NCI-H446 (cell line): ENCODE measurements at places on chromosomes 13 and 19.

DNA sequence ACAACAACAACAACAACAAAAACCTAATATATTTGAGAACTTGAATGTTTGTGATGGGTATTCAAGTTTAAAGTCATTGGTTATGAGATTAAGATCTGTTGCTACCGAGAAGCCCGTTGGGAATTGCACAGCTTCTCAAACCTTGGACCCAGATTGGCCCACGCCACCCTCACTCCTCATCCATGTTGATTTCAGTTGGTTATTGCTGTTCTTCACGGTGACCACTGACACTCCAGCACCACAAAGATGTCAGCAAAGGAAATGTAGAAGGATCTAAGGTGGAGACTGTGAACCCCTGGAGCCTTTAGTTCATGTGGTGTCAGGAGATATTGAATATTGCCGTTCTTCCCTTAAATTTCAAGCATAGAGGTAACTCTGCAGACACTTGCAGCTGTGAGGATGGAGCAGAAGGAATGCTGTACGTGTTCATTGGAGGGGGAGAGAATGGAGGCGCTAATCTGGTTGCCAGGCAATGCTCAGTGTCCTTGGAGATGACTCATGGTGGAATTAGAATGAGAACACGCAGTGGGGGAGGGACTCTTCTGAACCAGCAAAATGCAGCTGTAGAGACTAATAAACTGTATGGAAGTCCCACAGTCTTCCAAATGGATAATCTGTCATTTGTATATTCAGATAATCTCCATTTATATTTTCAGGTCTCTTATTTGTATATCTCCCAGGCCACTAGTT, 20.8 kb upstream of the ZNF835 start:
- DNase-seq: no peak

- DNase-seq: peak; percentile 75
Observed at GRCh38 chr13:21476893-21477472, 17.9 kb upstream of the ZDHHC20 start.

DNA sequence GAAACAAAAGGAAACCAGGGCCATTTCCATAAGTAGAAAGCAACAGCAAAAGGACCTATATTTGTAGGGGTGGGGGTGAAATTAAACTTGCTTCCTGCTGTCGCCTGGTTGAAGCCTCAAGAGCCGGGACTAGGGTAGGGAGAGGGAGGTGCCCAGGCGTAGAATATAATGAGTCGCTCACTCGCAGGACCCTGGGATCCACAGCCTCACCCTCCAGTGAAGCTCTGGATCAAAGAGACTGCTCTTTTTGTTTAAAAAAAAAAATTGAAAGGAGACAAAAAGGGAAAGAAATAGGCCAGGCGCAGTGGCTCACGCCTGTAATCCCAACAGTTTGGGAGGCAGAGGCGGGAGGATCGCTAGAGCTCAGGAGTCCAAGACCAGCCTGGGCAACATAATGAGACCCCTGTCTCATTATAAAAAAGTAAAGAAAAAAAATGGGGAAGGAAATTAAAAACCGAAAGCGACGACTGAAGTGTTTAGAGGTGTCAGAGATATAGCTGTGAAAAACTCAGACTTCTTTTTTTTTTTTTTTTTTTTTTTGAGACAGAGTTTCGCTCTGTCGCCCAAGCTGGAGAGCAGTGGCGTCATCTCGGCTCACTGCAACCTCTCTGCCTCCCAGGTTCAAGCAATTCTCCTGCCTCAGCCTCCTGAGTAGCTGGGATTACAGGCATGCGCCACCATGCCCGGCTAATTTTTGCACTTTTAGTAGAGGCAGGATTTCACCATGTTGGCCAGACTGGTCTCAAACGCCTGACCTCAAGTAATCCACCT, 10.9 kb upstream of the ADGRE5 start:
- DNase-seq: no peak

- DNase-seq: no peak
Observed at GRCh38 chr13:36992362-36992761, 6.8 kb downstream of the ALG5 start.

- DNase-seq: no peak
Observed at GRCh38 chr19:28578786-28579505, 634.0 kb downstream of the UQCRFS1 start.

- peak; percentile 61 for DNase-seq
Observed at GRCh38 chr13:105363261-105364190, 1171.9 kb downstream of the EFNB2 start.

DNA sequence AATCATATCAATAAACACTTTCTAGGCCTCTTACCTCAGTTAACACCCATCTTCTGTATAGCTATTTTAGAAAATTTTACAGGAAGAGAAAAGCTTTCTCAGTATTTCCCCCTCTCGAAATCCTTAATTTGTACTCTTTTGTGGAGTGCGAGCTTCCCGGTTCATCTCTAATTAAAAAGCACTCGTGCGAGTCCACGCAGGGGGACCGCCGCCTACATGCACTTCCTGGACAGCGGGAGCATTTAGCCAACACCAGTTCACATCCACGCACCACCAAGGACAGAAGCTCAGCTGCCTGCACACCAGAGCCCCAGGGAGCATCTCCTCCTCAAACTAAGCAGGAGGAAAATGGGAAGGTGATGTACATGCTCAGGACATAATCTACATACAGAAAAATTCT, 60.0 kb downstream of the RASA3 start:
- DNase-seq: no peak

- DNase-seq: peak; percentile 26
Observed at GRCh38 chr13:45393941-45394570, 24.1 kb downstream of the SLC25A30 start.

DNA sequence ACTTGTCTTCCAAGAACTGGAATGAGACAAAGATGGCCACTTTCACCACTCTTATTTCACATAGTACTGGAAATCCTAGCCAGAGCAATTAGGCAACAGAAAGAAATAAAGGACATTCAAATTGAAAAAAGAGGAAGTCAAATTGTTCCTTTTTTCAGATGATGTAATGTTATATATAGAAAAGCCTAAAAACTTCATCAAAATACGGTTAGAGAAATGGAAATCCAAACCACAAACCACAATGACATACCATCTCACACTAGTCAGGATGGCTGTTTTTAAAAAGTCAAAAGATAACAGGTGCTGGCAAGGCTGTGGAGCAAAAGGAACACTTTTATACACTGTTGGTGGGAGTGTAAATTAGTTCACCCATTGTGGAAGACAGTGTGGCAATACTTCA, 113.3 kb upstream of the SPRY2 start:
- DNase-seq: no peak

DNA sequence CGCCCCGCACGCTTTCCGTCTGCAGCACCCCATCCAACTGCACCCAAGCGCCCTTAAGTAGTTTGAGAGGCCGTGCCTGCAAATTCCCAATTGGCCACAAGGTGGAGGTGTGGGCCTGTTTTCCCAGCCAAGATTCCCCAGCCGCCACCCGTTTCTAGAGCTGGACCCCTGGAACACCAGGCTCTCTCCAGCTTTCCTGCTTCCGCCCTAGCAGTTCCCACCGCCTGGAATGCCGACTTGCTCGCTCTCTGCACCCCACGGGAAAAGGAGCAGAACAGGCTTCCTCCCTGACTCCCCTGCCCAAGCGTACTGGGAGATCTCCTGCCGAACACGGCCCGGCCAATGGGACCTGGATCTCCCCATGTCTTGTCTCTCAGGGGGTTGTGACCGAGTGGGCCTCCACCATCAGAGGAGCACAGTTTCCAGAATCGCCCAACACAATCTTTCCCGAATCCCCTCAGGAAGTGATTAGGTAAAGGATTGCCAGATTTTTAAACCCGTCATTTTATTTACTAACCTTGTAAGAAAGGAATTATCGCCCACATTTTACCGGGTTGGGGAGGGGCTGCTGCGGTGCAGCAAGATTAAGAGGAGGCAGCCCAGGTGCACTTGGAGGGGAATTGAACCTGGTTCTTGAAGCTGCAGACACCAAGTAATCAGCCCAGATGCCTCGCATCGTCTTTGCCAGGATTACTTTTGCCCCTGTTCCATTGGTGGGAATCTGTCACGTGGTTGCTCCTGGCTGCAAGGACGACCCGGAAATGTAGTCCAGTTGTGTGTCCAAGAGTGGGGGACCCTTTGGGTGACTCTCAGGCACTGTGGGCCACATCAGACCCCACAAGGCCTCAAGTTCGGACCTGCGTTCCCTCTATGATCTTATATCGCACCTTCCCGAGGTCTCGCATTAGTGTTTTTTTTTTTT, 3.5 kb upstream of the NAPSA start:
- DNase-seq: peak; percentile 70

DNA sequence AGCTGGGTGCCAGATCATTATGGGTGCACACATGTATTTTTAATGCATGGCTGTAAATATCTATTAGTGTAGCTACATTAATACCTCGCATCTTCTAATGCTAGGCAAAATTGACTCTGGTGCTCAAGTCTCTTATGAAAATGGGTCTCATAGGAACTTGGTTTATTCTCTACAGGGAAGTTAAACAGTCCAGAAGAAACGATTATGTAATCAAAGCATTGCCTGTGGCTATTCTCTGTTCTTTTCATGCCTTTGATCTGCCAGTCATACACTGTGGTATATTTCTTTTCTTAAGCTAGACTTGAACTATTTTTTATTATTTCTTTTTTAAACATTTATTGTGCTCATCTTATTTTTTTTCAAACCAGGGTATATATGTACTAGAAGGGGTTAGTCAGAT, 1015.0 kb downstream of the SLITRK1 start:
- no peak for DNase-seq

DNA sequence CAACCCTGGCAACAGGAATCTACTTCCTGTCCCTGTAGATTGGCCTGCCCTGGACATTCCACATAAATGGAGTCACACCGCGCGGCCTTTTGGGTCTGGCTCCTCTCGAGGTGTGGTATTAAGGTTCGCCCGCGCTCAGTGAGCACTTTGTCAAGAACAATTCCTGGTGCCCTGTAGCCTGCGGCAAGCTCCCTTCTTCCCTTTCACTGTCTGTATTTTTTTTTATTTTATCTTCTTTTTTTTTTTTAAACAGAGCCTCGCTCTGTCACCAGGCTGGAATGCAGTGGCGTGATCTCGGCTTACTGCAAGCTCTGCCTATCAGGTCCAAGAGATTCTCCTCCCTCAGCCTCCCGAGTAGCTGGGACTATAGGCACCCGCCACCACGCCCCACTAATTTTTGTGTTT, 28.3 kb downstream of the PEX11G start:
- DNase-seq: no peak

DNA sequence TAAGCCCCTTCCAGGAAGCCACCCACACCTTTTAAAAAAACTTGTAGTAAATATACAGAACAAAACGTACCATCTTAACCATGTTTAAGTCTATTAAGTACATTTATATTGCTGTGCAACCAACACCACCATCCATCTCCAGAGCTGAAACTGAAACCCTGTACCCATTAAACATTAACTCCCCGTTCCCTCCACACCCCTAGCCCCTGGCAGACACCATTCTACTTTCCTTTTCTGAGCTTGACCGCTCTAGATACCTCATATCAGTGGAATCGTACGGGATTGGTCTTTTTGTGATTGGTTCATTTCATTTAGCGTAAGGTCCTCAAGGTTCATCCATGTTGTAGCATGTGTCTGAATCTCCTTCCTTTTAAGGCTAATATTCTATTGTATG, 13.0 kb upstream of the SPATA13 start:
- no peak for DNase-seq

GRCh38 chr19:39065928-39066327, 18.2 kb upstream of the ACP7 start:
- DNase-seq: no peak

DNA sequence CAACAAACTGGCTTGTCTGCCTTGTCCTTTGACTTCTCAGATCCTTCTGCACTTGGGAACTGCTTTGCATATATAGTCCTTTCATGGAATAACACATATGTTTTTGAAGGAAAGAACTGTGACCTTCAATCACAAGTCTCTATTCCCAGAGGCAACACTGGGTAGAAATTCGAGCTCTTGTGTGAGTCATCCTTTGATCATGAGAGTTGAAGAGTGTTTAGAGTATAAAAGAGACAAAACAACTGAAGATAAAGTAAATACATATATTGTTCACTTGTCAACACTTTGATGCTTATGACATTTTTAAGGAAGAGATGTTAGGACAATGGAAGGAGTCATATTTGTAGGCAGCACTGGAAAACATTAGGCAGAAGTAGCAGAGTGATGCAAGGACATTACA, 5.2 kb upstream of the OR7A5 start:
- DNase-seq: no peak

GRCh38 chr19:28345811-28346210, 867.1 kb downstream of the UQCRFS1 start:
- no peak for DNase-seq

- no peak for DNase-seq
Observed at GRCh38 chr13:77184455-77184854, 142.4 kb downstream of the MYCBP2 start.

DNA sequence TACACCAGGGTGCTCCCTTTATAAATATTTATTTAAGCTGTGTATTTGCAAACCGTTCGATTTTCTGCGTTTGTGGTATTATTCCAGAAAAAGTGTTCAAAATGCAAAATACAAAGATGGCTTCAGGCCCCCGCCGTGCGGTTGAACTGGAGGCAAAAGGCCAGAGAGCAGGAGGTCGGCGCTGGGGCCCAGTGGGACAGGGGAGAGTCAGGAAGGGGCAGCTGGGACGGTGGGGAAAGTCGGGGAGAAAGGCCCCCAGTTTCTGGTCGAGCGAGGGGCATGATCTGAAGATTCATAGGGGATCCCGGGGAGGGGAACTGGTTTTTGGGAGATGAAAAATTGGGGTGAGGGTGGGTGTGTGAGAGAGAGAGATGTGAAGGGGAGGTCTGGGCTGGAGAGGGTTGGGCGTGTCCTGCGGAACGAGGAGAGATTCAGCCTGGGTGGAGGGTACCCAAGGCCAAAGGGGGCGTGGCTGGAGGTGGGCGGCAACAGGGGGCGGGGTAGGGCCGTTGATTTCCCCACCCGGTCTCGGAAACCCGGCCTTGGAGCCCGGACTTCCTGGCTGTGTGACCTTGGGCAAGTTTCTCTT, 678 bp downstream of the ISOC2 start:
- peak; percentile 83 for DNase-seq

DNA sequence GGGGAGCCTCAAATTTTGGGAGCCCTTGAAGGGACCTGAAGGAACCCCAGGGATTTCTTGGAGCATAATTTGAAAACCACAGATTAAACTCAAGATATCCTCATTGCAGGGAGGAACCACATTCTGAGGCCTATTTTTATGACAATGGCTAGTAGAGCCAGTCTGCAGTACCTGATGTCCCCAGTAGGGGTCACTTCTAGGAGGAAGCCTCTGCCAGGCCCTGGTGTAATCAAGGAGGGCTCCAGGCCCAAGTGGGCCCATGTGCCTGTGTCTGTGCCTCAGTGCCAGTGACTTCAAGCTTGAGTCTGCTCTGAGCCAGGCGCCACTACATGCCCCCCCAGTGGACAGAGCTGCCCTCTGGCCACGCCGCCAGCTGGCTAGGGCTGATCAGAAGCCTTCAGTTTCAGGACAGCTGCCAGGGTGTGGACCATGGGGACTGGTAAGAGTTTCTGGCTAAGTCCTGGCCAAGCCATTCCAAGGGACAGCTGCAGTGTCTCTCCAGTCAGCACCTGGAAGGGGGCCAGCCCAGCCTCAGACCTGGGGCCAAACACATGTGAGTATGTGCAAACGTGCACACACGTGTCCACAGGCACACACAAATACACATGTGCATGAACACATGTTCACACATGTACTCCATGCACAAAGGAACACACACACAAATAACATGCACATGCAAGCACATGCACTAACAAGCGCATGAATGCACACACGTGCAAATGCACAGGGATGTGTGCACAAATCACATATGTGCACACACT, 20.5 kb upstream of the SLC7A10 start:
- DNase-seq: peak; percentile 44
